ENCODE measurements at places on chromosomes 16 and 17.
A peak's percentile ranks its signal among the peaks of the same experiment; 100 is the strongest.

DNA sequence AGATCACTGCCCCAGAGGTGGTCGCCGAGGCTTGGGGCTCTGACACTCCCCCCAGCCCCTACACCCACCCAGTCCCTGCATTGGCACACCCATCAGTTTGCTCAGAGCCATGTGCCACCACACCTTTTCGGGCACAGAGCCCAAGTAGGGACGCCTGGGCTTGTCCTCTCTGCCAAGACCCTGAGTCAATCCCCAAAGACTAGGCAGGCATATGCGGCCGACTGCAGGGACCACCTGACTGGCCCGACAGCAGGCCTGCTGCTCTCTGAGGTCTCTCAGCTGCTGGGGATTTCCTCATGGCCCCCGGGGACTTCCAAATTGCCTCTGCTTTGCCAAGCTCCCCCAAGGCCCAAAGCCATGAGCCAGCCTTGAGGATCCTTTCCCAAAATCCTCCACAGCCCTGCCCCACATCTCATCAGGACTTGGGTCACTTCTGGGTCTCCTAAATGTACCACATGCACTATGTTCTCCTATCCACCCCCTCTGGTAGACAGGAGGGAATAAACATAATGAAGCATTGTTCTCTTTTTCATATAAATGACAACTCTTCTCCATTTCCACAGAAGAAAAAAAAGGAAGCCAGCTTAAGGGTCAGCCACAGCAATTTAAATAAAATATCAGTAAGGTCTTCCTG, 30.6 kb downstream of the MYO18A start:
- no peak for DNase-seq

- no peak for DNase-seq
Measured at GRCh38 chr16:63373744-63374143, 1337.5 kb upstream of the CDH8 start.

GRCh38 chr17:8889458-8890210, 22.2 kb upstream of the PIK3R6 start:
- no peak for DNase-seq

- DNase-seq = no peak
Measured at GRCh38 chr17:76961869-76962268, 93.7 kb downstream of the MGAT5B start.

- DNase-seq = no peak
Measured at GRCh38 chr17:70136131-70136530, 33.2 kb upstream of the KCNJ2 start.

GRCh38 chr17:16971458-16972338, at the start of gene TNFRSF13B:
Gene TNFRSF13B, minus strand, starts transcription at chr17:16972118. Its CDS starts 43 bp downstream, at chr17:16972075.
- no peak for DNase-seq

- no peak for DNase-seq
Measured at GRCh38 chr17:43906951-43907424, 348 bp downstream of the MPP2 start.

DNA sequence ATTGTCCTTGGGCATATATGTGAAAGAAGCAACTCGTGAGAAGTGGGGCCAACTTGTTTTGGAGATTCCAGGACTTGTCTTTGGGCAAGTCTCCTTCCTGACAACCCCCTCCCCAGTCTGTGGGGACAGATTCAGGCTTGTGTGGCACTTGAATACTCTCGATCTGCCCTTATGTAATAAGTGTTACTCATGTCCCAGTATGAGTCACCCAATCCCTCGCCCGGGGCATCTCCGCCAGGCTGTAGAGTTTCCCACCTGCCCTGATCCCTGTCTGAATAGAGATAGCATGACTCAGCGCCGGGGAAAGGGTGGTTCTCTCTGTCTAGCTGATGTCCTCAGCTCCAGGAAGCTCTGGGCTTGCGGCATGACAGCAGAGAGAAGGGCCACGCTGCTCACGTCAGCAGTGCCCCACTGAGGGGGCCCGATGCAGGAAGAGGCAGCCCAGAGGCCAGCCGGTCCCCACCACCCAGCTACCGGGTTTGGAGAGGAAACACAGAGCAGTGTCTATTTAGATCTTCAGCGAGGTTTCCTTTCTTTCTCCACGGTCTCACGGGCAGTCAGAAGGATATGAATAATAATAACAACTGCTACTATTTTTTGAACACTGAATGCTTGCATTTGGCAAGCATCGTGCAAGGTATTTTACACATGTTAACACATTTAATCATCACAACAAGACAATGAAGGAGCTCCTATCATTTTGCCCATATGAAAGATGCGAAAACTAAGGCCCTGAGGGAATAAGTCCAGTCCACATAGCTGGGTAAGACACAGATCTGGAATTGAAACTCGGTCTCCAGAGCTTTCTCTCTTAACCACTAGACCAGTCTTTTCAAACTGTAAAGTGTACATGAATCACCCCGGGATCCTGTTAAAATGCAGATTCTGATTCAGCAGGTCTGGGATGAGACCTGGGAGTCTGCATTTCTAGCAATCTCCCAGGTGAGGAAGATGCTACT, 426.7 kb upstream of the MAF start:
- peak; percentile 66 for DNase-seq

GRCh38 chr16:8370374-8371270, 219.7 kb downstream of the TMEM114 start:
- peak; percentile 17 for DNase-seq

GRCh38 chr17:36722121-36722902, 120.9 kb downstream of the MRM1 start:
- no peak for DNase-seq

Measured in Panc1 (cell line).